Spleen (tissue), 13 donors: ENCODE measurements at places on chromosomes 5 and 9. TPM values are rescaled to one million over a fixed set of nuclear protein-coding genes. Genes with fewer than 3 reads are reported as not detected.

DNA sequence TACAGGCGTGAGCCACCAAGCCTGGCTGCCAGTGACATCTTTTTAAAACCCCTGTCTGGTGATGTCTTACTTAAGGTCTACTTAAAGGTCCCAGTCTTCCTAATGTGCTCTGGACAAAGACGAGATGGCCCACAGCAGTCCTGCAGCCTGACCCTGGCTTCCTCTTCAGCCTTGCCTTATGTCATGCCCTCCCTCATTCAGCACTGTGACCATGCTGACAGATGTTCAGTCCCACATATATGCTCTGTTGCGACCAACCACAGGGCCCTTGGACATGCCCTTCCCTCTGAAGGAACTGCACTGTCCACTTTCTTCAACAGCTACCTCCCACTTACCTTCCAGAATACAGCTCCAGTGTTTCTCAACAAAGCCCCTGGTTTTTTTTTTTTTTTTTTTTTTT is 172.8 kb upstream of the PANK3 start:
- DNase-seq: peak; percentile 36

OTP gene
- not detected for polyA plus RNA-seq

GRCh38 chr9:121450241-121450640 is 49.4 kb downstream of the GGTA1 start:
- no peak for DNase-seq

DNA sequence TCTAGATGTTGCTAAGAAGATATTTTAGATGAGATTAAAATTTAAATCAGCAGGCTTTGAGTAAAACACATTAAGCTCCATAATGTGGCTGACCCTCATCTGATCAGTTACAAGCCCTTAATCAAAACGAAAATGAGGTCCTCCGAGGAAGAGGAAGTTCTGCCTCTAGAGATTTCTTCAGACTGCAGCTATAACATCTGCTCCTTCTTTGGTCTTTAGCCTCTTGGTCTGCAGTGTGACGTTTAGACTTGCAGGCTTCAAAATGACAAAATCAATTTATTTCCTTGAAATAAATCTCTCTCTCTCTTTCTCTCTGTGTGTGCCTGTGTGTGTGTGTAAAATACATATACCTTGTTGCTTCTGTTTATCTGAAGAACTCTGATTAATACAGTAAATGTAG is 1429.8 kb upstream of the CDH9 start:
- DNase-seq: no peak

GRCh38 chr9:99594056-99594780 is 227.5 kb upstream of the NR4A3 start:
- no peak for DNase-seq

ARID3C gene
- not detected for polyA plus RNA-seq

PCDHAC1 gene
- polyA plus RNA-seq: 0.35 TPM

DNA sequence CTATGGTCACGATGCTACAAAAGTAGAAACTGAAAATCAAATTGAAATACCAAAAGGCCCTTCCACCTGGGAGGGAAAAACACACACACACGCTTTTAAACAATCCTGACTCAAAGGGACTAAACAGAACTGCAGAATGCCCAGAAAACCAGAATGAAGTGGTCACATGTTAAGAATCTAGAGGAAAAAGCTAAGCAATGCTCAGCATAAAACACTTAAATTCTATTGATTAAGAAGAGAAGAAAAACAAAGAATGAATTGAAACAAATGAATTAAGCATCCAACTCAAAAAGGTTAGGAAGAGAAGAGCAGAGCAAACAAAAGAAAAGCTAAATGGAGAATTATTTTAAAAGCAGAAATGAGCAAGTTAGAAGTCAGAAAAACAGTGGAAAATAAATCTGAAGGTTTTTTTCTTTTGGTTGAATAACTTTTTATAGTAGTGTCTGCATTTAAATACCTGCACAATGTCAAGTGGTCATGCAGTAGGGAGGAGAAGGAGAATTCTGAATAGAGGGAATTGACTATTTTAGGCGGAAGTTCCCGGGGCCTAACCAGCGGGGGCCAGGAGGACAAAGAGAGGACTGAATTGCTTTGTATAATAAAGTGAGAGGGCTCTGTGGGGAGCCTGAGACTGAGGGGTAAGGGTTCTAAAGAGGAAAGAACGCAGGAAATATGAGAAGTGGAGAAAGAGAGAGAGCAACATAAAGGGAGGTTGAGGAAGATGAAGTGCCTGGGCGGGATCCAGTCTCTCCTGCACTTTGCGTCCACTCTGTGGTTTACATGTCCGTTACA is 146.8 kb downstream of the ATPSCKMT start:
- DNase-seq: no peak

DNA sequence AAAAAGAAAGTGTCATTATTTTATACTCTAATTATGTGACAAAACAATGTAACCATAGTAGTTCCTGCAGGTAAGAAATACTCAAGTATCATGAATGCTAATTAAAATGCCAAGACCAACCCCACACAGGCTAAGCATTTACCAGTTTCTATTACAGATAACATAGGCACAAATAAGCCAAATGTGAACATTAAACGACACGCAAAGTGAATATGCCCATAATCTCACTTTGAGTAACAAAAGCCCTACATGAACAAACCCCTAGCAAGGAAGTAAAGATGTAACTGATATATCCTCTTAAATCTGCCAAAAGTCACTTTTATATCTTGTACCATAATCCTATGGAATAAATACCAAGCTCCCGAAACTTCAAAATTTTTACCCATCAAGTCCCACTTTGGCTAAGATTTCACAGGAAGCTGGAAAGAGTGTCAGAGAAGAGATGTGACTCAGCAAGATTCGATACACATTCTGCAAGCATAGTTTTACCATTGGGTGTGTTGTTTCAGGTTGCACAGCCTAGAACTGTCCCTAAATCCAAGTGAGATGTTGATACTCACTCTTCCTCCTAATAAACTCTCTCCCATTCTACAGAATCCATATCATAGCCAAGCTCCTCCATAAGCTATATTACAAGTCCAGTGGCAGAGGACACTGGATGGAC is 28.8 kb downstream of the TRPM6 start:
- DNase-seq: no peak

DNA sequence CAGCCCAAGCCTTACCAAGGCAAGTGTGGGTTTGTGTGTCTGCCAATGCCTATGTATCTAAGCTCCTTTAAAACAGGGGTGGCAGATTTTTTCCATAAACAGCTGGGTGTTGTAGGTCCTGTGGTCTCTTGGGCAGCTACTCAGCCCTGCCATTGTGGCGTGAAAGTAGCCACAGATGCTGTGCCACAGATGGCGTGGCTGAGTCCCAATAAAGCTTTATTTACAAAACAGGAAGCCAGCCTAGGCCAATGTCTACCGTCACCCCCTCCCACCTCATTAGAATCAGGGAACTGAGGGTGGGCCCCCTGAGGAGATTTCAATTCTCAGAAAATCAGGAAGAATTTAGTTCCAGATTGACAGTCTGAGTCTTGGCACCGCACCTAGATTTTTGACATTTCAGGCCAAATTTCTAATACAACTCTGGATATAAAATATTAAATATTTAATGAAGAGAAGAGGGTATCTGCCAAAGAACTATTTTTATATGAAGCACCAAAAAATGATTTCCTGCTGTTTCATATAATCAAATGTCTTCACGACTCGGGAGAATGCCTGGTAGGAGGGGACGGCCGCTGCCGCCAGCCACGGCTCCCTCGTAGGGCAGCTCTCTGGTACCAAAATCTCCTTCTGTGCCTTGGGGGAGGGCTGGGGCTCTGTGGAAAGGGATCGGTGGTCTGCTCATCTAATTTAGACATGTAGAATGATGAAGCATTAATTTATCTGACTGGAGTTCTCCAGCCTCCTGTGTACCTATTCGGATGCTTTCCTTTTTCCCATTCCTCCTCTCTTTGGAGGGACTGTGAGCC is 420.9 kb downstream of the IRX2 start:
- no peak for DNase-seq

DNA sequence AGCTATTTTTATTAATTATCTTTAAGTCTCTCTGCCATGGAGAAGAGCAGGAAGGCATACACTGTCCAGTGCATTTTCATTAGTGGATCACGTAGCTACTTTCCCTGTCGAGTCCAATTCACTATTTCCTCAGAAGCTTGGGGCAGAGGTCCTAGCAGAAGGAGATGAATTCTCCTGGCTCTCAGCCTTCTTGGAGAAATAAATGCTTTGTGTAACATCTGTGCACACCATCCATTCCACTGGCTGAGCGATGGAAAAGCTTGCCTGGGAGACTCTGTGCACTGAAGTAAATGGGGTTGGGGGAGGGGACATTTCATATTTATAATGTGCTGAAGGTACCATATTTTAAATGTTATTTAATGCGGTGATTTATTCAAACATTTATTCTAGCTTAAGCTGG is 23.4 kb downstream of the PROP1 start:
- DNase-seq: no peak

DNA sequence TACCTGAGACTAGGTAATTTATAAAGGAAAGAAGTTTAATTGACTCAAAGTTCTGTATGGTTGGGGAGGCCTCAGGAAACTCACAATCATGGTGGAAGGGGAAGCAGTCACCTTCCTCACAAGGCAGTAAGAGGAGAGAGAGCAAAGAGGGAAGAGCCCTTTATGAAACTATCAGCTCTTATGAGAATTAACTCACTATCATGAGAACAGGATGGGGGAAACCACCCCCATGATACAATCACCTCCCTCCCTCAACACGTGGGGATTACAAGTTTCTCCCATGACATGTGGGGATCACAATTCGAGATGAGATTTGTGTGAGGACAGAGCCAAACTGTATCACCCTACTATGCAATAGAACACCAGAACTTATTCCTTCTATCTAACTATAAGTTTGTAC is 27.9 kb downstream of the CD274 start:
- no peak for DNase-seq

DNA sequence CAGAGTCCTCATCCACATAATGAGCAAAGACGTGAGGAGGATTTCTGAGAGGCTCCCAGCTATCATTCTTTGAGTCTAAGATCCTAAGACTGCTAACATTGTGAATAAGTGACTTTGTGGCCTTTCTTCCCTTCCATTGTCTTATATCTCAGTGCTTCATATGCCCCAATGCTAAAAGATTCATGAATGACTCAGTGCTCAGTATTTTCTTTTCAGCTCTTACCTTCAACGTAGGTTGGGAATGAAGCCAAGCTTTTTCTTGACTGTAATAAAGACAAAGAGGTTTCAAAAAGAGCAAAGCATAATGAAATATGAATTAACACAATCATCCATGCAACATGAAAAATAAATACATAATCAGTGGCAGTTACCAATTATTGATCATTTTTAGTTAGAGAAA is 146.4 kb downstream of the ENTREP1 start:
- DNase-seq: no peak

- peak; percentile 56 for DNase-seq
Observed at GRCh38 chr5:179120951-179121666, 60.9 kb downstream of the ZNF354C start.

TTC1 gene
- 55.2 TPM for polyA plus RNA-seq

SURF4 gene
- 29.7 TPM for polyA plus RNA-seq

DNA sequence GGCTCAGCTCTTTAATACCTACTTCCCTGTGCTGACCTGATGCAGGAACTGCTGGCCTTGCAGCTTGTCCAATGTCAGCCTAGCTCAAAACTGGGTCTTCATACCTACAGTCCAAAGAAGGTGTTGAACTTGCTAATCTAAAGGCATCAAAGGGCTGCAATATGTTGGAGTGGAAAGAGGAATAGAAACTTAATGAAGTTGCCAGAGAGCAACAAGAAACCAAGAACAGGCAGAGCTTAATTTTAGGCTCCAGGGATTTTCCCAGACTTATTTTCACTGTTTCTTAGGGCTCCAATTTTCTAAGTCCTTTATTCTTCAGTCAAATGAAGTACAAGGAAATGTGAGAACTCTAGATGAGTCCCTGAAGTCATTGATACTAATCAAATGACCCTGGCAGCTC is 17.6 kb upstream of the ERCC6L2 start:
- no peak for DNase-seq

DNA sequence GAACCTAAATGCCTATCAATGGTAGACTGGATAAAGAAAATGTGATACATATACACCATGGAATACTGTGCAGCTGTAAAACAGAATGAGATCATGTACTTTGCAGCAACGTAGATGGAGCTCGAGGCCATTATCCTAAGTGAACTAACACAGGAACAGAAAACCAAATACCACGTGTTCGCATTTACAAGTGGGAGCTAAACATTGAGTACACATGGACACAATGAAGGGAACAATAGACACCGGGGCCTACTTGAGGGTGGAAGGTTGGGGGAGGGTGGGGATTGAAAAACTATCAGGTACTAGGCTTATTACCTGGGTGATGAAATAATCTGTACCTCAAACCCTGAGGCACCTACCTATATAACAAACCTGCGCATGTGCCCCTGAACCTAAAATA is 22.4 kb upstream of the DEPDC1B start:
- no peak for DNase-seq

TAF11L5 gene
- not detected for polyA plus RNA-seq

OBP2B gene
- polyA plus RNA-seq: 0.16 TPM

SEMA5A gene
- 2.3 TPM for polyA plus RNA-seq

- DNase-seq: no peak
Observed at GRCh38 chr9:94870793-94871558, 144.5 kb downstream of the AOPEP start.

- no peak for DNase-seq
Observed at GRCh38 chr9:89743216-89743572, 138.4 kb downstream of the GADD45G start.

DNA sequence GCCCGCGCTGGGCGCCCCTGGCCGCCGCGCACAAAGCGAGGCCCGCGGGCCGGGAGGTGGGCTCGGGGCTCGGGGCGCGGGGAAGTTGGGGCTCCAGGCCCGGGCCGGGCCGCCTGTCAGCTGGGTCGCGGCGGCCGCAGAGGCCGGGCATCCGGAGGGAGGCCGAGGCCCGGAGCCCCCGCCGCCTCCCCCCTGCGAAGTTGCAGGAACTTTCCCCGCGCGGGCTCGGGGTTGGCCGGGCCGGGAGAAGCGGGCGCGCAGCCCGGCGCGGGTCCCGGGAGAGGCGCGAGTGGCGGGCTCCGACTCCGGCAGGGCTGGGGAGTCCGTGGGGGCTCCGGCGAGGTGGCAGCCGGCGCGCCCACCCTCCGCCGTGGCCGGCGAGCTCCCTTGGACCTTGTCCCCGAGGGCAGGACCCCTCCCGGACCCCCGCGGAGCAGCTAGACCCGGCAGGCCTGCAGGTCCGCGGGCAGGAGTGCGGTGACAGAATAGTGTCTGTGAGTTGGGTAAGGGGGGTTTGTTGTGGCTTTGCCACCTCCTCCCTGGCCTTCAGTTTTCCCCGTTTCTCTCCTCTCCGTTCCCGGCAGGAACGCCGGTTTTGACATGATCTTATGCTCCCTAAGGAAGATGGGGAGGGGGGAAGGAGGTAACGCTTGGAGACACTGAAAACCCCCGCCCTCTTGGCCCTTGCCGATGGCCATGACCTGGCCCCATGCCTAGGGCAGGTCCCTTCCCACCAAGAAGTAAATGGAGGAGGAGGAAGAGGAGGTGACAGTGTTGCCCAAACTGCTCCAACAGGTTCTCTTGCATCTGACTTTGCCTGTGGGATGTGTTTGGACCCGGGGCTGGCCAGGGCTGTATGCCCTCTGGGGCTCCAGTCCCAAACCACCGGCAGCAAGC is 942 bp downstream of the PHF2 start:
- peak; percentile 90 for DNase-seq

COQ4 gene
- 63.7 TPM for polyA plus RNA-seq

DNA sequence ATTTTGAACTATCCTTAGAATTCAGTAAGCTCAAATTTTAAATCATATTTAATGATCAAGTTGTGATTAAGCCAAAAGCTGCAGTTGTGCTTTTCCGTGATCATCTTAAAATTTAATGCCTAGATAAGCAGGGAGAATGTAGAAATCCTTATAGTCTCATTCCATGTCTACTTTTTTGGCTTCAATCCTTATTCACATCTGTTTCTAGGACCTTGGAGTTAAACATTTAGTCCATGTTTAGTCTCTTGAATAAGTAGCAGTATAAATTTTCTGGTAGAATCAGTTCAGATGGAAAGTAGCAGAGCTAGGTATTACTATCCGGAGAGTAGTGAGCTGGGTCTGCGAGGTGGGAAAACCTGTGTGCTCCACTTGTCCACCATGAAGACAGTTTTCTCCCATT is 59.3 kb upstream of the RIOK2 start:
- no peak for DNase-seq
